NCI-H1092 (cell line): ENCODE measurements at places on chromosomes 7 and 10.
A peak's percentile ranks its signal among the peaks of the same experiment; 100 is the strongest.

DNA sequence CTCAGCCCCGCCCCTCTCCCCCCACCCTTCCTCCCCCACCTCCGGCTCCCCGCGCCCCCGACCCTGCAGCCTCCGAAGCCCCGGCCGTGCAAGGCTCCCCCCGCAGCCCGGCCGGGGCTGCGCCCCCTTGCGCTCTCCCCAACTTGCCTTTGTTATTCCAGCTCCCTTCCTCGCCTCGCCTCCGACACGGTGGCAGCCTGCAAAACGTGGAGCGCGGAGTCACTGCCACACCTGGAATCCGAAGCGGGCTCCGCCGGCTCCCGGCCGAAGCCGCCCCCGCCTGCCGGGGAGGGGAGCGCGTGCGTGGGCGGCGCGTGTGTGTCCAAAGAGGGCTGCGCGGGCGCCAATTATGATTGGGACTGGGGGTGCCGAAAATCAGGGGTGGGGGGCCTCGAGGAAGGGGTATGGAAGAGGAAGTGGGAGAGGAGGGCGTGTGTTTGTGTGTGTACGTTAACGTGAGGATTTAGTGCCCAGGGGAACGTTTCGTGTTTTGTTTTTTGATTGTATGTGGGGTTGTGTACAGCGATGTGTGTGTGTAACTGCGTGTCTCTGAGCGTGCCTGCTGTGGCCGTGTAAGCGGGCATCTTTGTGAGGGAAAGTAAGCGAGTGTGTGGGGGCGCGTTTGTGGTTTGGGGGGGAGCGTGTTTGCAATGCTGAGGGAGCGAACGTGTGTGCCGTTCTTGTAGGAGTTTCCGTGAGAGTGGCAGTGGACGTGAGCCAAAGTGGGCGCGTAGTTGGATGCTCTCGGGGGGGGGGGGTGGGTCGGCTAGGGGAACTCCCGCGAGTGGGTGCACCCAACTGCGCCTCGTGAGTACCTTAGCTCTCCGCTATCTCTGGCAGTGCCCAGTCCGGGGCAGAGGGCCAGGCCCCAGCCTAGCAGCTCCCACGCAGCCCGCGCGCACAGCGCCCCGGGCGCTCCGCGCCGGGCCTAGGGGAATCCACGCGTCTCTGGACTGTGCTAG, 1.2 kb upstream of the ZMIZ1 start:
- peak; percentile 69 for DNase-seq

- no peak for DNase-seq
These were observed 90.3 kb downstream of the NEURL1 start for GRCh38 chr10:103583871-103584215.

- DNase-seq = no peak
These were observed 18.9 kb downstream of the CAMK2G start for GRCh38 chr10:73855413-73855812.

DNA sequence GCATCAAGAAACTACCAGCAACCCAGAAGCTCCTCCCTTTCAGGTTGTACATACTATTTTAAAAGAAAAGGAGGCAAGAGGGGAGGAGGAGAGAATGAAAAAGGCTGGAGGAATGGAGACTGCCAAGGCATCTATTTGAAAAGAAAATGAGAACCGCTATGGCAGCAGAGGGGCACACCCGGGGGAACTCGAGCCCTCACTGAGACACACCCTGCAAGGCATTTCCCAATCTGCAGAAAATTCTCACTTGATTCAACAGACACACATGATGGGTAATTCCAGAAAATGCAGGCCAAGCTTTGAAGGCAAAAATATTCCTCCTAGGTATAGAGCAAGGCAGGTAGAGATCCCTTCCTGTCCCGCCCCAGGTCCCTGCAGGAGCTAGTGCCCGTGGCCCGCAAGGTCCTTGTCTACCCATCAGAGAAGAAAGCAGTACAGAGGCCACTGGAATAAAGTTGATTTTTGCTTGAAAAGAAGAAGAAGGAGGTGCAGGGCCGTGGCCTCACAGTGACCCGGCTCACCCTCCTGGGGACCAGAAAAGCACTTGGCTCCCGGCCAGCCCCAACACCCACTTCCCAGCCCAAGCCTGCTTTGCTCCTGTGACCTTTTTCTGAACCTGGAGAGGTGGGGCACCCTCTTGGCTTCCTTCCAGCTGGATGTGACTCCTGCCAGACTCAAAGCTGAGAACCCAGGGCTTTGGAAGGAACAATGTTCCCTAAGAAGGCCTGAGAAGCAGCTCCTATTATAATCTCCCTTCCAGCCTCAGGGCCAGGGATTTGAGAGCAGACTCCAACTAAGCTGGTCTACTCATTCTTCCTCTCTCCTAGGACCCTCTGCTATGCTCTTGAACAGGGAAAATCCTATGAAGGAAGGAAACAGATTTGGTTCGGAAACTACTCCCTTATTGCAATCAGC, 6.2 kb upstream of the PIK3CG start:
- peak; percentile 27 for DNase-seq

- peak; percentile 9 for DNase-seq
These were observed 729.9 kb downstream of the ZWINT start for GRCh38 chr10:55631071-55631654.

DNA sequence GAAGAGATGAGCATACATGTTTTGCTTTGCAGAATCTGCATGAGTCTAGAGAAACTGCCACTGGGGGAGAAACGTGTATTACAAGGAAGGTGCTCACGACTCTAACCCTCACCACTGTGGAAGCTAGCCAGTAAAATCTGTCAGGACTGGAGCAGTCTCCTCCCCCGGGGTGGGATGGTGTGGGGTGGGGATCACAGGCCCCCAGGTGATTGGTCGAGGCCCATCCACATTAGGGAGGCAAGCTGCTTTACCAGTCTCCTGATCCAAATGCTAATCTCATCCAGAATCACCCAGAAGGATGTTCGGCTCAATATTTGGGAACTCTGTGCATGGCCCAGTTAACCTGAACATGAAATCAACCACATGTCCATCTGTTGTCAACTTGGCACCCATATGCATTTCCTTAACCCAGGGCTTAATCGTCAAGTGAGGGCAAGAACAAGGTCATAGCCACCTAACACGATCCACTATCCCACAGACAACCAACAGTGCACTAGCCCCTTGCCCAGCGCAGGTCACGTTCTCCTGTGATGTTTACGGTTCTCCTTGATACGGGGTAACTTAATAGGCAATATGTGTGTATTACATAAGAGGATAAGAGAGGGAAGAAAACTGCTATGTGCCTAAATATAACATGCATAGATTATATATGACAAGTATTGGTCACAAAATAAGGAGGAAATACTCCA, 40.8 kb downstream of the DNAJB6 start:
- no peak for DNase-seq

DNA sequence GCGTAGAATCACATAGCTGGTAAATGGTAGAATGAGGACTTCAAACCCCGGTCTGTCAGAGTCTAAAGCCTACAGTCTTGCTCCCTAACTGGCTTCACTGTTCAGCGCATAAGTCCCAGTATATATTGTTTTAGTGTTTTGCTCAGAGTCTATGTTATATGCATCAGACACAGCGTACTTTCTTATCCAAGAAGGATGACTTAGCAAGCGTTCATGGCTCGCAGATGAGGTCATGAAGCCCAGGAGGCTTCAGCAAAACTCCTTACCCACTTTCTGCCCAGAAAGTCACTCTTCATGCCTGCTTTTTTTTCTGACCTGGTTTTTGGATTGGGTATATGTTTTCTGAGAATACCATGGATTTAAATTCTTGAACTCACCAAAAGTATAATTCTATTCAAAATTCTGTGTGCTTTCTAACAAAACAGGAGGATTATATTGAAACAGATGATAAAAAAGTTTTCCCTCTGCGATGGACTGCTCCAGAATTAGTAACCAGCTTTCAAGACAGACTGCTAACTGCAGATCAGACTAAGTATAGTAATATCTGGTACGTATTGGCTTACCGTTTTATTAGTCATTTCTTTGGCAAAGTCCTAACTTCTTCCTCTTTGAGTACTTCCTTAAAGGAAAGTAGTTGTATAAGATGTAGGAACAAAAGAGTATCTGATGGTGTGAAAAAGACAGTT, 24.6 kb upstream of the BHLHA15 start:
- DNase-seq = no peak

DNA sequence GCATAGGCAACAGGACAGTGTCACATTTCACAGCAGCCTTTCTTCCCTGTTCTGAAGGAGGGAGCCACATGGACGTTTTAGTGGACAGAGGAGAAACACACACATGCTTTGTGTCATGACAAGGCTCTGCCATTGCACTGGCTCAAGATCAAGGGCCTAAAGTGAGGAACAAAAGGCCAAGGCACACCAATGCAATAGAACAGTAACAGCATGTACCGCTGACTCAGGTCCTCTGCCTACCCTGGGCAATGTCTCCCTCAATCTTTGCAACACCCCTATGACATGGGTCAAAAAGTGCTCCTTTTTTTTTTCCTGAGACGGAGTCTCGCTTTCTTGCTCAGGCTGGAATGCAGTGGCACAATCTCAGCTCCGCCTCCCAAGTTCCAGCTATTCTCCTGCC, 57.8 kb upstream of the SDK1 start:
- DNase-seq = no peak
